ENCODE measurements at places on chromosomes 7 and 10.

DNA sequence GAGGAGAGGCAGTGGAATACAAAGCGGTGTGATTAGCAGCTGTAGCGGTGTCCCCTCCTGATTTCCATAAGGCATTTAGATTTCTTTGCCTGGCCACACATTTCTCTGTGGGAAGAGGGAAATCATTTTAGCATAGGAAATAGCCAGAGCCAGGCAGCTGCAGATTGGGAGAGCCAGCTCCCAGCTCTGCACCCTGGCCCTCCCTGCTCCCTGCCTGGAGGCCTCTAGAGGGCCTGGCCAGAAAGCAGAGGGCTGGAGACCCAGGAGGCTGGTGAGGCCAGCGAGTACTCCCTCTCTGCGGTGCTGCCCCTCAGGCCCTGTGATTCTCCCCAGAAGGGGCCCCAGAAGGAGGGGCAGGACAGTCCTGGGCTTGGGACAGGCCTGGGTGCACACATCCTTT lies 85.7 kb downstream of the C10orf105 start:
- no peak for DNase-seq

- DNase-seq: no peak
Measured at GRCh38 chr7:2631946-2632732, at the start of gene TTYH3. TSS of gene TTYH3 (plus strand) at chr7:2631986. CDS start at chr7:2632156, 170 bp downstream.

GRCh38 chr10:27747096-27747451 lies 1.5 kb upstream of the MKX start:
- DNase-seq: no peak

DNA sequence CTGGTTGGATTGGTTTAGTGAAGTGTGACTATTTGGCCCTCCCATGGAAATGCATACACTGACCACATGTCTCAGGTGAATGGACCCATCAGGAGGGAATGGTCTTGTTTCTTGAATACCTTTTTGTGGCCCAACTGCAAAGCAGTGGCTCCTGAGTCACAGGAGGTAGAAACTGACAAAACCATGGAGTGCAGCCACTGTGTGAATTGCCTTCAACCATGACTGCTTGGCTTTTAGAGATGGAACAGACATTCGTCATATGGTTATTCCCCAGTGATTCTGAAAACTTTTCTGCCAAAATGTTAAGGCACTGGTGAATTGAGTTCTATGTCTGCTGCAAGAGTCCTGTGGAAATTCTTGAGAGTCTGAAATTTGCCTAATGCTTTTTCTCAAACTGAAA lies 64.7 kb downstream of the CDK14 start:
- no peak for DNase-seq

DNA sequence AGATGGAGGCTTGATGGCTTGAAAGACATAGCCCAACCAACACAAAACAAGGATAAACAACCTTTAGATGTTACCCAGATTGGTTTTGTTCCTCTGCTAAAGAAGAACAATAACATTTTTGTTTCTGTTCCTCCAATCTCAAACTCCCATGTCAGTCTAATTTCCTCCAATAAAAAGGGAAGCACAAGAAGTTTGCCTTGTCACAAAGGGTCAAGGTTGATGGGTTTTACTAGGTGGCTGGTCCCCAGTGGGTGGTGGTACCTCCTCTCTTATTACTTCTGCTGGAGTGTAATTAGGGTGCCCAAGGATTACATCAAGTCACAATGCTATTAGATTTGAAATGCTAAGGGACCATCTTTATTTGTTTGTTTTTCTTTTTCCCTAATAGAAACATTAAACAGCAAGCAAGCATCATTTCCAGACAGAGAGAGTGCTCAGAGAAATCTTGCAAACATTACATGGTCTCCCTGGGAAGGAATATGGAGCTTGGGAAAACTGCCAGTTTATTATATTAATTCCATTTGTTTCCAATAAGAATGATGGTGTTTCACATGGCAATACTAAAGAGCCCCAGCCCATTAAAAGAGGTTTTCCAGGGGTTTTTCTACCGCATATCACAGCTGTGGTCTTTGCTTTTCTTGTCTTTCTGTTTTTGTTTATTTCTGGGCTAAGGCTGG lies 78.3 kb upstream of the AOAH start:
- no peak for DNase-seq

- no peak for DNase-seq
Measured at GRCh38 chr10:27680006-27680557, 65.5 kb downstream of the MKX start.

GRCh38 chr10:47008769-47009168 lies 97.5 kb downstream of the PTPN20 start:
- DNase-seq: no peak

GRCh38 chr10:124320778-124321432 lies 97.8 kb downstream of the OAT start:
- no peak for DNase-seq

DNA sequence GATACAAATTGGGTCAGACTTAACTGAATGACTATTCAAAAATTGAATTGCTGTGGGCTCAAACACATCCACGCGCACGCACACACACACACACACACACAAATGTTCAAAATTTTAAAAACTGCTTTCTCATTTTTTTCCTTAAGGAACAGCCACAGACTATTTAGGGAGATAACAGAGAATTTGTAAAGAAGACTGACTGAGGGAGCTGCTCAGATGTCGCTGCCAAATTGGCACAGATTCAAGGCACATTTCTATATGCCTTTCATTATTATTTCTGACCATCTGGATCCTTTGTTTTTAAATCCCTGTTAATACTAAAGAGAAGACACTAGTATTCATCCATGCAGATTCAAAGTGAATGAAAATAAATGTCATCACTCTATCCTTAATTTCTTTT lies 154.8 kb downstream of the DGKB start:
- DNase-seq: no peak

DNA sequence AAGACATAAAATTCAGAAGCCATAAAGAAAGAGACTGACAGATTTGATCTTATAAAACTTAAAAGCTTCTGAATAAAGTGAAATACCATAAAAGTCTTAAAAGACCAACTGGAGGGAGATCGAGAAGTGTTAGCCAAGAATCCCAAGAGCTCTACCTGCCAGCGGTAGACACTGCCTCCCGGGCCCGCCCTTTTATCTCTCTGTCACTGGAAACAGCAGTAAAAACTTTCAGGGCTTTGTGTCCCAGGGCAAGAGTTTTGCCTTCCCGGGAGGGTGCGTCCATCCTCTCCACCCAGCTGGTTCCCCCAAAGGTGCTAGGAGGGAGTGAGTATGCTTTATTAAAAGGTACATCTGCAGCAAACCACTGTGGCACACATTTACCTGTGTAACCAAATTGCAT lies 5.8 kb downstream of the PLA2G12B start:
- DNase-seq: no peak

- no peak for DNase-seq
Measured at GRCh38 chr10:33041783-33042437, 83.9 kb upstream of the ITGB1 start.

- DNase-seq: no peak
Measured at GRCh38 chr7:10707519-10707918, 266.2 kb upstream of the PHF14 start.

- no peak for DNase-seq
Measured at GRCh38 chr10:60726257-60726656, 52.0 kb upstream of the CDK1 start.

Data from esophagus squamous epithelium (tissue), 5 donors.